Bronchus fibroblast of lung (primary cell): ENCODE measurements at places on chromosomes 4 and X. TPM values are rescaled to one million over a fixed set of nuclear protein-coding genes. Genes with fewer than 3 reads are reported as not detected.

The DNAAF6 gene
- not detected in 2 replicates for total RNA-seq

The BBS7 gene
- total RNA-seq, result 29.1 and 35.0 TPM in 2 replicates

The MND1 gene
- 8.5 and 15.0 TPM in 2 replicates for total RNA-seq

The NDNF gene
- total RNA-seq, result 0.34 and 0.59 TPM in 2 replicates

The VEGFD gene
- under 0.01 TPM in 1 of 2 replicates, not detected in the other for total RNA-seq

The RBM46 gene
- total RNA-seq, result not detected in 2 replicates

The GRK4 gene
- total RNA-seq, result 1.6 and 2.0 TPM in 2 replicates

The GSX2 gene
- not detected in 2 replicates for total RNA-seq

The SSX3 gene
- total RNA-seq, result not detected in 2 replicates

The PDZD4 gene
- 0.30 and 0.50 TPM in 2 replicates for total RNA-seq

The FRYL gene
- total RNA-seq, result 13.2 and 16.1 TPM in 2 replicates

The LEF1 gene
- 3.7 and 4.2 TPM in 2 replicates for total RNA-seq

The HTN3 gene
- not detected in 2 replicates for total RNA-seq

The SLC6A14 gene
- not detected in 2 replicates for total RNA-seq

The DTHD1 gene
- not detected in 2 replicates for total RNA-seq

The DKK2 gene
- total RNA-seq, result 0.30 TPM in 1 of 2 replicates, not detected in the other

The LDB2 gene
- 3.9 and 6.7 TPM in 2 replicates for total RNA-seq

The NOCT gene
- 15.2 and 15.5 TPM in 2 replicates for total RNA-seq

The RAB40AL gene
- total RNA-seq, result not detected in 2 replicates

The XIAP gene
- total RNA-seq, result 10.9 and 20.4 TPM in 2 replicates

The SUPT20HL2 gene
- not detected in 2 replicates for total RNA-seq

The GABRE gene
- total RNA-seq, result 0.74 and 1.5 TPM in 2 replicates

The GPR82 gene
- total RNA-seq, result not detected in 2 replicates

The CXXC4 gene
- total RNA-seq, result under 0.01 and 0.17 TPM in 2 replicates

The GABRG1 gene
- not detected in 2 replicates for total RNA-seq

The FREM3 gene
- total RNA-seq, result not detected in 2 replicates

The CT45A5 gene
- total RNA-seq, result not detected in 2 replicates

The DMP1 gene
- total RNA-seq, result not detected in 2 replicates

The TLR2 gene
- total RNA-seq, result 1.8 and 1.9 TPM in 2 replicates

The HDX gene
- 2.2 and 4.2 TPM in 2 replicates for total RNA-seq

The FAT4 gene
- 7.9 and 8.0 TPM in 2 replicates for total RNA-seq

The ADH7 gene
- not detected in 2 replicates for total RNA-seq

The DCX gene
- total RNA-seq, result not detected in 2 replicates

The CSN1S1 gene
- total RNA-seq, result not detected in 2 replicates

The FHDC1 gene
- under 0.01 and 0.17 TPM in 2 replicates for total RNA-seq

The F11 gene
- not detected in 2 replicates for total RNA-seq

The GC gene
- not detected in 2 replicates for total RNA-seq
